Testis (tissue), 5 donors: ENCODE measurements at places on chromosomes 11 and 22. TPM values are rescaled to one million over a fixed set of nuclear protein-coding genes. Genes with fewer than 3 reads are reported as not detected.

DNA sequence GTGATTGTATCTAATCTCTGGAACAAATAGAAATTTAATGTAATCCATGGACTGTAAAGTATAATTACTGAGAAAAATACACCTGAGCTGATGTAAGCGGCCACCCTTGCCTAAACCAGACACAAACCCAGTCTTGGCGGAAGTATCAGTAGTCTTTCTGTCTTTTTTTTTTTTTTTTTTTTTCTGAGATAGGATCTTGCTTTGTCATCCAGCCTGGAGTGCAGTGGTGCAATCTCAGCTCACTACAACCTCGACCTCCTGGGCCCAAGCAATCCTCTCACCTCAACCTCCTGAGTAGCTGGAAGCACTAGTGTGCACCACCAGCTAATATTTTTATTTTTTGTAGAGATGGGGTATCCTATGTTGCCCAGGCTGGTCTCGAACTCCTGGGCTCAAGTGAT is 5.5 kb upstream of the CXCR5 start:
- no peak for DNase-seq
- no peak overlapping the region for H3K4me3 ChIP-seq
- H3K27ac ChIP-seq, result no peak overlapping the region
- no peaks in the 10 kb centered on the region for H3K27me3 ChIP-seq
- no peaks in the 10 kb centered on the region for H3K4me1 ChIP-seq
- no peaks in the 10 kb centered on the region for H3K36me3 ChIP-seq

The SCGB1D2 gene
- total RNA-seq, result not detected

GRCh38 chr22:50249341-50250248 is 1.5 kb downstream of the HDAC10 start:
- H3K4me3 ChIP-seq, result no peak overlapping the region
- H3K36me3 ChIP-seq, result no peaks in the 10 kb centered on the region
- peaks cover 19% of the 10 kb centered on the region for H3K4me1 ChIP-seq
- H3K27ac ChIP-seq, result no peak overlapping the region
- H3K27me3 ChIP-seq, result no peaks in the 10 kb centered on the region

DNA sequence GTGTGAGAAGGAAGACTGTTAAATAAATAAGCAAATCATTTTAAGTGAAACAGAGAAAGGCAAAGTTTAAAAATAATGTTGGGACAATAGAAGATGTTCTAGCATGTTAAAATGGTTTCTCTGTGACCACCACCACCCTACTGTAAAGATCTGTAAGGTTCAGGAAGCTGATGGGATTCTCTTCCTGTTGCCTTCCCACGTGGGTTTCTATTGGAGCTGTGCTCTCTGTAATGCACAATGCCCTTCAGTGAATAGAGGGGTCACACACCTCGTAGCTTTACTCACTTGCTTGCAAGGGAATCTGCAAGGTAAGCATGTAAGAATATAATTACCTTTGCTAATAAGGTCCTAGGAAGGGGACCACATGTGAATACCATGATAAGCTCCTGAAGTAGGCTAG is 170.5 kb downstream of the CASP12 start:
- DNase-seq, result no peak
- no peaks in the 10 kb centered on the region for H3K36me3 ChIP-seq
- H3K27me3 ChIP-seq, result no peaks in the 10 kb centered on the region
- no peak overlapping the region for H3K4me3 ChIP-seq
- H3K4me1 ChIP-seq, result no peaks in the 10 kb centered on the region
- no peak overlapping the region for H3K27ac ChIP-seq

- H3K36me3 ChIP-seq, result no peaks in the 10 kb centered on the region
- DNase-seq, result peak; percentile 54
- H3K27me3 ChIP-seq, result no peaks in the 10 kb centered on the region
- H3K27ac ChIP-seq, result no peak overlapping the region
Observed at GRCh38 chr11:61075891-61076290, 26.4 kb upstream of the CD5 start.

The OR10A3 gene
- total RNA-seq, result not detected

The E2F8 gene
- 1.3 TPM for total RNA-seq

DNA sequence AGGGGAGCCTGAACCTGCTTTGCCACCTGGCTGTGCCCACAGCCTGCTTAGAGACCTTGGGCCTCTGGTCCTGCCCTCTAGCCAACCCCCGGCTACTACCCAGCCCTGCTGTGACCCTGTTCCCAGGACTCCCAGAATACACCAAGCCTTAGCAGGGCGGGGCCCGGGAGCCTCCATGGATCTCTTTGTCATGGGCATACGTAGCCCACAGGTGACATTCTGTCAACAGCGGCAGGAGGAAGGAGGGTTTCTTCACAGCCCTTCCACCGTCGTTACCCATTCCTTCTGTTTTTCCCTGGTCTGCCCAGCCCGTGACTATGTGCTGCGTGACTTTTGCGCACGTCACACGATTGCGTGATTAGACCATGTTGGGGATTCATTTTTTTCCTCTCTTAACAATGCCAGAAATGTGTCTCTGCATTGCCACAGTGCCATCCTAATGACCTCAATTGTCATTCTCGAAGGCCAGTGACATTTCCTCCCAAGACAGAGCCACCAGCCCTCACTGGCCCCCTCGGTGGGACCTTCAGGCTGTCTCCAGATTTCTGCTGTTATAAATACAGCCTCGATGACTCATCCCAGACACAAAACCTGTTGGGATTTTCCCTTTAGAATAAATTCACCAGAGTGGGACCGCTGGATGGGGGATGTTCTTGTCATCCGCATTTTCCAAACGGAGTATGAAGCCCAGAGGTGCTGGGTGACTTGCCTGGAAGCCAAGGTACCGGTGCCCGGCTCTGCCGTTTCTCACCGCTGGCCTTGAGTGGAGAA is 9.0 kb downstream of the SYT12 start:
- no peak for DNase-seq
- no peak overlapping the region for H3K4me3 ChIP-seq
- H3K27me3 ChIP-seq, result no peaks in the 10 kb centered on the region
- no peaks in the 10 kb centered on the region for H3K4me1 ChIP-seq
- no peaks in the 10 kb centered on the region for H3K36me3 ChIP-seq

The MRPL11 gene
- total RNA-seq, result 21.2 TPM

DNA sequence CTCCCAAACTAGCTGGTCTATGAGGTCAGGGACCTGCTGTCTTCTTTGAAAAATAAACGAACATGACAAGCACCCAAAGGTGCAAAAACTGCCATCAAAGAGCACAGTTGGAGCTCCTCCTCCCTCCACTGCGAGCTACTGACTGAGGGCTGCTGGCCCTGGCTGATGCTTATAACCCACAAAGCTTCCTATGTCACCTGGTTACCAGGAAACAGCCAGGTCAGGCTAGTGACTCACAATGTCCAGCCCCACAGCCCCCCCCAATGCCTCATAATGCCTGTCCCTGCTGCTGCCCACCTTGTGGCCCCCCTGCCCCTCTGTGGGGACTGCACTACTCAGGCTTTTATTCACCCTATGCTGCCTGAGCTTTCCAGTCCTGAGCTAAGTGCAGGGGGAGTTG is at the start of gene DRICH1:
Gene DRICH1, minus strand, starts transcription at position 144 of the 400 bp plus-strand sequence. CDS start 298 bp downstream, outside the sequence.
- H3K4me3 ChIP-seq, result no peak within 1 kb of the TSS
- no peak for DNase-seq
- H3K27me3 ChIP-seq, result no peaks in the 10 kb centered on the region
- no peak within 1 kb of the TSS for H3K27ac ChIP-seq

The KREMEN1 gene
- 54.9 TPM for total RNA-seq

The ETS1 gene
- total RNA-seq, result 15.3 TPM

DNA sequence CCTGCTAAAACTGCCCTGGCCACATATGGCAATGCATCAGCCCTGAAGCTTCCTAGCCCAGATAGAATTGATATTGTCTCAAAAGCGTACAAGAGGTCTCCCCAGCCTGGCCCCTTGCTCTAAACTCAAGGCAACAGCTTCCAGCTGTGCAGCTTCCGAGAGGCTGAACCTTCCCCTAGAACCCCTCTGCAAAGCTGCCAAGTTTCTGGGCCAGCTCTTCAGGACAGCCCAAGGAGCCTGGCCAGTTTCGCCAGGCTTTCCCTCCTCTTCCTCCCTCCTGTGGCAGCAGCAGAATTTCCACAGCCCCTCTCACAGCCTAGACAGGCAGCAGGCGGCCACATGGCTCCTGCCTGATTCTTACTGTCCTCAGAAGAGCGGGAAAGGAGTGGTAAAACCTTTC is 34.5 kb downstream of the NUMA1 start:
- no peaks in the 10 kb centered on the region for H3K36me3 ChIP-seq
- no peak overlapping the region for H3K27ac ChIP-seq
- H3K4me3 ChIP-seq, result no peak overlapping the region

GRCh38 chr22:20247010-20247505 is 21.1 kb downstream of the RTN4R start:
- H3K4me3 ChIP-seq, result no peak overlapping the region
- peaks cover 29% of the 10 kb centered on the region for H3K4me1 ChIP-seq
- no peaks in the 10 kb centered on the region for H3K36me3 ChIP-seq
- no peak overlapping the region for H3K27ac ChIP-seq

GRCh38 chr11:57616595-57616994 is 19.1 kb downstream of the SERPING1 start:
- no peaks in the 10 kb centered on the region for H3K36me3 ChIP-seq
- DNase-seq, result no peak
- no peaks in the 10 kb centered on the region for H3K27me3 ChIP-seq
- H3K27ac ChIP-seq, result no peak overlapping the region
- no peaks in the 10 kb centered on the region for H3K4me1 ChIP-seq
- no peak overlapping the region for H3K4me3 ChIP-seq

The TMEM121B gene
- total RNA-seq, result 3.3 TPM

- peaks cover 8% of the 10 kb centered on the region for H3K4me1 ChIP-seq
- H3K36me3 ChIP-seq, result no peaks in the 10 kb centered on the region
- DNase-seq, result peak; percentile 38
- H3K27ac ChIP-seq, result no peak overlapping the region
- no peaks in the 10 kb centered on the region for H3K27me3 ChIP-seq
Observed at GRCh38 chr22:35622191-35622913, 5.2 kb upstream of the MB start.

DNA sequence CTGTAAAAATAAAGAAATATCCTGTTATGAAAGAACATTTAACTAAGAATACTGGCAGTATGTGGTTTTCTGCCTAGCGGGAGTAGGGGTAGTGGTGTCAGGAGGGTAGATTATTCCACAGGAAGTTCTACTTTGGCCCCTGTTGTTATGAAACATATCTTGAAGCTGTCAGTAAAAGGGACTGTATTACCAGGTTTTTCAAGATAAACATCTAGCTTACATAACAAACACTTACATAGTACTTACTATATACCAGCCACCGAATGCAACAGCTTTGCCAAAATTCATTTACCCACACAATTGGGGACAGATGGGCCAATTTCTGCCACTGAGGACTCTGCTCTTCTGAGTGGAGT is 3.7 kb downstream of the TMEM123 start:
- no peaks in the 10 kb centered on the region for H3K36me3 ChIP-seq
- DNase-seq, result no peak
- peak overlapping the region; percentile 48 for H3K27ac ChIP-seq

The TRIM51 gene
- total RNA-seq, result not detected

The KDM4E gene
- 0.16 TPM for total RNA-seq

GRCh38 chr11:124821995-124822730 is 22.0 kb upstream of the MSANTD2 start:
- no peaks in the 10 kb centered on the region for H3K36me3 ChIP-seq
- H3K4me3 ChIP-seq, result no peak overlapping the region
- no peaks in the 10 kb centered on the region for H3K4me1 ChIP-seq
- H3K27ac ChIP-seq, result no peak overlapping the region

- H3K4me1 ChIP-seq, result peaks cover 11% of the 10 kb centered on the region
- H3K36me3 ChIP-seq, result no peaks in the 10 kb centered on the region
- peak; percentile 70 for DNase-seq
- H3K4me3 ChIP-seq, result peak overlapping the region; percentile 20
- H3K27ac ChIP-seq, result no peak overlapping the region
Observed at GRCh38 chr22:50599816-50600455, 657 bp upstream of the MAPK8IP2 start.

GRCh38 chr22:48511781-48512327 is 1315.8 kb downstream of the BRD1 start:
- H3K27ac ChIP-seq, result no peak overlapping the region
- DNase-seq, result no peak
- H3K4me1 ChIP-seq, result peaks cover 7% of the 10 kb centered on the region
- H3K4me3 ChIP-seq, result no peak overlapping the region
- no peaks in the 10 kb centered on the region for H3K36me3 ChIP-seq

- H3K27ac ChIP-seq, result no peak within 1 kb of the TSS
- no peaks in the 10 kb centered on the region for H3K36me3 ChIP-seq
- peak within 1 kb of the TSS; percentile 26 for H3K4me3 ChIP-seq
Observed at GRCh38 chr22:30245985-30246813, at the start of gene LIF. TSS of gene LIF (minus strand) at chr22:30246759. CDS start at chr22:30246695, 64 bp downstream.

DNA sequence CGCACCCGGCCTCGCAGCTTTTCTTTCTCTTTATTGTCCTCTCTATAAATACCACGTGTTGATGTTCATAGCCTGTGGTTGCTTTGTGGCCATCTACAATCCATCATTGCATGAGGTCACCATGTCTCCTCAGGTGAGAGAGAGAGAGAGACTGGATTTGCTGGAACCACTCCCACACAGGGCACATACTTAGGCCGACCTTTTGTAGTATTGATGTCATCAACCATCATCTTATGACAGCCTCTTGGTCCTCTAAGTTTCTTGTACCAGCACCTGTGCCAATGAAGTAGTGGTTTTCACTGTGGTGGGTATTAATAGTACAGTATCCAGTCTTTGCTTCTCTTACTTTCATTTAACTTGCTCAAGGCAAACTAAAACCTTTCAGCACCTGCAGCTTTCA is 22.8 kb upstream of the P2RY6 start:
- H3K27ac ChIP-seq, result no peak overlapping the region
- H3K4me1 ChIP-seq, result no peaks in the 10 kb centered on the region
- no peak for DNase-seq
- no peaks in the 10 kb centered on the region for H3K27me3 ChIP-seq
- no peaks in the 10 kb centered on the region for H3K36me3 ChIP-seq
- H3K4me3 ChIP-seq, result no peak overlapping the region

The PRG3 gene
- not detected for total RNA-seq

DNA sequence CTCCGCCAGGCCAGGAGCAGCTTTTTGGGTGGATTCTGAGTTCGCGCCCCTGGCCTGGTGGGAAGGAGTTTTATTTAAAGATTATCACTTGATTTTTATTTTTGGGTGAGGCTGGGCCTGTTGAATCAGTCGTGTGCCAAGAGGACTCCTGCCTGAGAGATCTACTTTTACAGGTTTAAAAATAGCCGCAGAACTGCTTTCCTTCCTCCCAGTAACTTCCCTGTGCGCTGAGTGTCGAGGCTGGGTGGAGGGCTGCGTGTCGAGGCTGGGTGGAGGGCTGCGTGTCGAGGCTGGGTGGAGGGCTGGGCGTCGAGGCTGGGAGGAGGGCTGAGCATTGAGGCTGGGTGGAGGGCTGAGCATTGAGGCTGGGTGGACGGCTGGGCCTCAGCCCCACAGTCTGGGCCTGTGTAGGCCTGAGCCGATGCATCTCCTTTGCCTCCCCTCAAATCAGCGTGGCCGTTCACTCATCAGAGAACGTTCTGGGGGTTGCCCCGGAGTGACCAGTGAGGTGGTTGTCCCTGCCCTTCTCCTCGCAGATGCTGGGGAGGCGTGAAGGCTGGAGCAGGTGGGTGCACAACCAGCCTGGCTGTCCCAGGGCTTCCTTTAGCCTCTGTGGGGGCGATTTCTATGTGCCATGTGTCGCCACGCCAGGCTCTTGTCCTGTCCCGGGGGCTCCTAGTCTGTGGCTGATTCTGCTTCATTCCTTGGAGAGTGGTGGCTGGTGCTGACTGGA is 30.1 kb downstream of the GRAMD4 start:
- H3K27me3 ChIP-seq, result no peaks in the 10 kb centered on the region
- no peaks in the 10 kb centered on the region for H3K36me3 ChIP-seq
- DNase-seq, result no peak
- no peak overlapping the region for H3K4me3 ChIP-seq
- H3K4me1 ChIP-seq, result peaks cover 10% of the 10 kb centered on the region

The KIAA0930 gene
- total RNA-seq, result 62.9 TPM
